ENCODE measurements at places on chromosomes 3 and 15.

DNA sequence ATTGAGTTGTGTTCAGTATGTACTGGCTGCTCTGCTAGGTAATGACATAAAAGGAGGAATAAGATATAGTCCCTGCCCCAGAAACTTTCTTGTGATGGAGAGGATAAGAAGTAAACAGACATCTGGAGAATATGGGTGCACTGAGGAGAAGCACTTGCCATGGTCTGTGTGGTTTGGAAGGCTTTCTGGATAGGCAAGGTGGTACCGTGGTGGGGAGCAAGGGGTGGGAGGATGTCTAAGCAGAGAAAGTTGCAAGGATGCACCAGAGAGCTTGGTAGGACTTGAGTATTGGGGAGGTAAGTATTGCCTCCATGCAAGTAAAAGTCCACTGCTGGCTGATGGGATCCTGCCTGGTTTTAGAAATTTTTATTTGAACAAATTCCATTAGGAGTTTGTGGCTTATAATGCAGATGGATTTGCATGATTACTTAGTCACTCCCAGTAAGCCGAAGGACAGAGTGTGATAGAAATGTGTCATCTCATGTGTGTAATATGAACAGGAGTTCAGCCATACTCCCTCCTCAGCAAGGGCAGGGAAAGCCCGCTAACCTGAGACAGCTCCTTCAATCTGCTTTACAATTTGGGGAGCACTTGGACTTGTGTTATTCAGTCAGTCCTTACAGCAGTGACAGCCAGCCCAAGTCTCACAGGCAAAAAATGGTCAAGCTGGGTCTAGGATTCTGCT, 53.6 kb downstream of the CLSTN2 start:
- DNase-seq, result no peak

GRCh38 chr3:72003936-72004335, 219.0 kb upstream of the PROK2 start:
- DNase-seq, result no peak

- DNase-seq, result no peak
Observed at GRCh38 chr3:36923523-36923943, 21.3 kb downstream of the TRANK1 start.

DNA sequence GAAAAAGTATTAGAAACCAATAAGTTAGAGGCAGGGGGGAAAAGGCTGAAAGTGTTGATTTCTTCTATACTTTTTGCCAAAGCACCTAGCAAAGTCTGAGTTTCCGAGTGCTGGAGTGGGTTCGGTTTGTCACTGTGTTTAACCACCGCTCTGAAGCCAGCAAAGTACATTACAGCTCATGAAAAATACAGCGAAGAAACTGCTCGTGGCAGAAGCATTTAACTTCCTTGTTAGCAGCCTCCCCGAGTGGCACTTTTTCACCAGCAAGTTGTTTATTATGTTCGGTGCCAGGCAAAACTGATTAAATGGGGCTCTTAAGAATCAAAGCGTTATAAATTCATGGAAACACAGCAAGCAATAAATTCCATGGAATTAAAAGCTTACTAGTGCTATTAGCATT, 313.6 kb downstream of the FOXP1 start:
- peak; percentile 39 for DNase-seq
